Activated CD4-positive, alpha-beta T cell treated with anti-CD3 and anti-CD28 coated beads, Interleukin-2, amount 50 U/mL, for 48 hours (primary cell): ENCODE measurements at places on chromosomes 4 and X.

DNA sequence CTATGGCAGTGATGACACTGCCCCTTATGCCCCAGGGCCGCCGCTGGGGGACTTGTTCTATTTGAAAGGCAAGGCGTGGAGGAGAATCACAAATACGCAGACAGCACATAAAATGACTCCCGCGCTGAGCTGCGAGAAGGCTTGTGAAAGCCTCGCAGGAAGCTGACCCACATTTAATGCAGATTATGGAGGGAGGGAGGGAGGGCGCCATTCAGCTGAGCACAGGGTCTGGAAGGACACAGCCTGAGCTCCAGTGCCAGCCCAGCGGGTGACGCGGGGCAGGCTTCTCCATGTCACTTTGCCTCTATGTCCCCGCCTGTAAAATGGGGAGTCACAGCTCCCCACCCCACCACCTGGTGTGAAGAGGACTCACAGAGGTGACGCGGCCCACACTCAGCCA, 14.3 kb downstream of the ABLIM2 start:
- DNase-seq, result no peak

- DNase-seq, result peak; percentile 53
Observed at GRCh38 chr4:40280586-40280985, 54.5 kb upstream of the CHRNA9 start.

- DNase-seq, result no peak
Observed at GRCh38 chr4:177453116-177453515, 10.9 kb upstream of the AGA start.

DNA sequence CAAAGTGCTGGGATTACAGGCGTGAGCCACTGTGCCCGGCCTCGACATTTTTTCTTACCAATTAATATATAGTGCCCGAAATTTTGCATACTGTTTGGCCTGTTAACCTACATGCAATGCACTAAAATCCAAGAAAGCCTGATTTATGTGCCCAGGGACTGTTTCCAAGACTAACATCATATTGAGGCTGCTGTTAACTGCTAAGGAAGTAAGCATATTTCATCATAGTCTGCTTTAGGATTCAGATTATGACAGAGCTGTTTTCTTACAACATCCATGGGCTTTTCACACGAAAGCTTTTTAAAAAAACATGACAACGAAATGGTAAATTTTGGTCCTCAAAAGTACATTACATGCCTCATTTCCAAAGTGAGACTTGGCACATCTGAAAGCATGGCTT, 84.4 kb downstream of the STOX2 start:
- DNase-seq, result no peak

GRCh38 chrX:17758382-17758781, 21.1 kb downstream of the SCML1 start:
- DNase-seq, result no peak

- DNase-seq, result peak; percentile 21
Observed at GRCh38 chrX:150547375-150548115, 20.9 kb upstream of the MTM1 start.

DNA sequence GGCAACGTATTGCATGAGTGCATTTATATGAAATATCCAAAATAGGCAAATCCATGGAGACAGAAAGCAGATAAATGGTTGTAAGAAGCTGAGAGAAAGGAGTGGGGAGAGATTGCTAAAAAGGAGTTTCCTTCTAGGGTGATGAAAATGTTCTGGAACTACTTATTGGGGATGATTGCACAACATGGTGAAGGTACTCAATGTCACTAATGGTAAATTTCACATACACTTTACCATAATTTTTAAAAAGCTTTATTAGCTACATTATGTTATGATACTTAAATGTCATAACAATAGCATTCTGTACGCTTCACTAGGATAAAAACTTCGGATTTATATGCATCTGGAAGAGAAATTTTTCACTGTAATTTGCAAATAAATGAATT, 56.7 kb upstream of the WDR19 start:
- DNase-seq, result no peak

DNA sequence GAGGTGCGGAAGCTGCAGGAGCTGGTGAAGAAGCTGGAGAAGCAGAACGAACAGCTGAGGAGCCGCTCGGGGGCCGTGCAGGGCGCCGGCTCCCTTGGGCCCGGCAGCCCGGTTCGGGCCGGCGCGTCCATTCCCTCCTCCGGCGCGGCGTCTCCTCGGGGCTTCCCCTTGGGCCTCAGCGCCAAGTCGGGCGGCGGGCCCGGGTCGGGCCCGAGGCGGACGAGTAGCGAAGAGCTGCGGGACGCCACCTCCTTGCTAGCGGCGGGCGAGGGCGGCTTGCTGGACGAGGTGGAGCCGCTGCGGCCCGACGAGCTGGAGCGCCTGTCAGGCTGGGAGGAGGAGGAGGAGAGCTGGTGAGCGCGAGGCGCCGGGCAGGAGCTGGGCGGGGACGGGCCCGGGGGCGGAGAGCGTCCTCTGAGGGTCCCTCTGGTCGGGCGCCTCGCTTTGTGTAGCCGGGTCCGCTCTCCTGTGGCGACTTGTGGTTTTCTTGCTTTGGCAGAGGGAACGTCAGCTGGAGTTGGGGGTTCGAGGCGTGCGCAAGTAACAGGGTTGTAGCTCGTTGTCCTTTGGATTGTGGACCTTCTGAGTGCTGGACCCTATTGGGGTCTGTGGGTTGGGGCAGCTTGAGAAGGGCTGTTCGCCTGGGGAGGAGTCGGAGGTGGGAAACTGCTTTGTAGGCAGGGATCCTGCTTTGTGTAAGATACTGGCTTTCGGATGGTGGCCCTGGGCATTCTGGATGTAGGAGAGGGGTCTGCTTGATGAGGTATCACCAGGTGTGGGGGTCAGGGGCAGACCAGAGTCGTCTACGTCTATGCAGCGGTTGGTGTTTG, 662 bp downstream of the SLAIN2 start:
- peak; percentile 52 for DNase-seq
